Testis (tissue), 5 donors: ENCODE measurements at places on chromosomes 7 and 10. TPM values are rescaled to one million over a fixed set of nuclear protein-coding genes. Genes with fewer than 3 reads are reported as not detected.
A peak's percentile ranks its signal among the peaks of the same experiment; 100 is the strongest.

DNA sequence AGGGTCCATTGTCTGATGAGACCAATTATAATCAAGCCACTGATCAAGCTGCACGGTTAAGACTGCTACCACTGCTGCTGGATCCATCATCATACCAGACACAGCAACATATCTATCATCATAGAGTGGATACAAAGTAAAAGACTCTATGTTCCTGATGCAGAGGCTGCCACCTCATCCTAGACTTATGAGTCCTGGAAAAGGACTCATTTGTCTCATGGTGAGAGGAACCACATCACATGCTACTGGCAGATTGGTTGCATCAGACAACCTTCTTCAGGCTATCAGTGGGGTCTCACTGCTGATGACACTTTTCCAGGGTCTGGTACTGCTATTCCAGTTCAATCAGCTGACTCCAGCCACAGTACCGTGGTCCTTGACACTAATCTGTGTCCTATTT is 79.0 kb downstream of the ABI1 start:
- no peaks in the 10 kb centered on the region for H3K27me3 ChIP-seq
- peak; percentile 32 for DNase-seq
- peaks cover 20% of the 10 kb centered on the region for H3K4me1 ChIP-seq
- H3K36me3 ChIP-seq: no peaks in the 10 kb centered on the region
- no peak overlapping the region for H3K4me3 ChIP-seq

DNA sequence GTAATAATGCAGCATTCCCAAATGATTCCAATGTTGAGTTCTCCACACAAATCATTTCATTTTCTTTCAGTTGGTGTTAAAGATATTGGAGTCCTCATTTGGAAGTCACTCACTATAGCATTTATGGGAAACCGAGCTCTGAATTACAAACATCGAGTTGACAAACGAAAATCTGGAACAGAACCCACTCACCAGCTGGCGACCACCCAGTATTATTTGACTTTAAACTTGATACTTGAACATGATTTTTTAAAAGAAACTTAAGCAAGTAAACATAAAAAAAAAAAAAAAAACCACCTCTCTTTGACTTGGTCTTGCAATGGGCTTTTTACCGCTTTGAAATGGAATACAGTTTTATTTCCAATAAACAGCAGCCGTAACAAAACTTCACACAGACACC is 576.6 kb upstream of the C7orf33 start:
- no peak for DNase-seq
- H3K27ac ChIP-seq: no peak overlapping the region
- no peaks in the 10 kb centered on the region for H3K27me3 ChIP-seq
- H3K36me3 ChIP-seq: no peaks in the 10 kb centered on the region
- no peak overlapping the region for H3K4me3 ChIP-seq

Gene TSPAN13
- total RNA-seq: 13.0 TPM

Gene FEZF1
- 5.6 TPM for total RNA-seq

DNA sequence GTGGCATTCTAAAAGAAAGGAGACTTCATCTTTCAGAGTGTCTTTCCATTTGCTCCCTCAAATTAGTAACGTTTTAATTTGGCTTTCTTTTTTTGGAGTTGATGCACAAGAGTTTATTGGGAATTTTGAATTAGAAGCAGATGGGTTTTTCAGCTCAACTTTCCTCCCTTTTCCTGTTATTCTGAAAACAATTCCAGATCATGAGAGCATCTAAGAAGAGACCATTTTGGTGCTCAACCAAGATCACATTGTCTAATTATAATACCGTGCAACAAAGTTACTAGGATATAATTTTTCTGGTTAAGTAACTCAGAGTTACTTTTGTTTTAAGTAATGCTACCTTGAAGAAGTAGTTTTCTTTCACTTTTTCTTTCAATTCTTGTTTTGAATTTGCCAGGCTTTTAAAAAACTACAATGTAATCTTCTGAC is 396.6 kb upstream of the KLF6 start:
- H3K4me3 ChIP-seq: no peak overlapping the region
- H3K36me3 ChIP-seq: no peaks in the 10 kb centered on the region
- no peaks in the 10 kb centered on the region for H3K27me3 ChIP-seq
- DNase-seq: no peak
- H3K27ac ChIP-seq: peak overlapping the region; percentile 31
- peaks cover 18% of the 10 kb centered on the region for H3K4me1 ChIP-seq

DNA sequence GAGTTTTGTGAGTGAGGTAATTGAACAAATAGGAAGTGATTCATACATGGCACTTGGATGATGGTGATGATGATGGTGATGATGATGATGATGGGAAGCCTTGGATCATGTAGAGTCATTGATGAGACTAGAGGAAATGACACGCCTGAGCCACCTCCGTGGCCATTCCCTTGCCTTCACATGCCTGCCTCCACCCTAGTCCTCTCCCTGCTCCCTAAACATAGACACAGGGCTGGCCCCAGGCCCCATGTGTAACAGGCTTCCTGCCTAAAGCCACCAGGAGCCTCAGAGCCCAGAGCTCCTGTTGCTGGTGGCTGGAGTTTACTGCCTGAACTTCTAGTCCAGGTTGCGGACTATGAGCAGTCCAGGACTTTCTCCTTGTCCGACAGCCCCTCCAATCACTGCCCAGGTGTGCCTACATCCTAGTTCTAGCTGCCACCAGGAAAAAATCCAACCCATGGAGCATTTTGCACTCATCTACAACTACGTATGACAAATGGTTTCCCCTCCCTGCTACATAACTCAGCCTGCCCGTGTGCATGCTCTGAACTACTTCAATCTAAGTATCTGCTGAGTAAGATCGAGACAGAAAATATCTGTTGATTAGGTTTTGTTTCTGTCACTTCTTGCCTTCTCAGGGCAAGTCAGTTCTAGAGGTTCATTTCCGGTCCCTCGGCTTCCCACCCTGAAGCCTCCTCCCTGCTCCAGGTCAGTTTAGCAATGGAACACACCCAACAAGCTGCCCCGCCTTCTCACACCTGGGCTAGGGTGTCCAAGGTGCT is 35.5 kb upstream of the KDM7A start:
- no peaks in the 10 kb centered on the region for H3K27me3 ChIP-seq
- no peaks in the 10 kb centered on the region for H3K4me1 ChIP-seq
- H3K4me3 ChIP-seq: no peak overlapping the region
- H3K36me3 ChIP-seq: no peaks in the 10 kb centered on the region
- H3K27ac ChIP-seq: no peak overlapping the region

Gene MRC1
- 29.5 TPM for total RNA-seq
